ENCODE measurements at places on chromosomes 2 and 18.
A peak's percentile ranks its signal among the peaks of the same experiment; 100 is the strongest.

- no peak for DNase-seq
Measured at GRCh38 chr18:8526332-8526731, 82.9 kb upstream of the RAB12 start.

- peak; percentile 78 for DNase-seq
Measured at GRCh38 chr2:59888015-59888414, 665.4 kb downstream of the BCL11A start.

- DNase-seq: no peak
Measured at GRCh38 chr2:39934851-39935250, 155.8 kb upstream of the THUMPD2 start.

DNA sequence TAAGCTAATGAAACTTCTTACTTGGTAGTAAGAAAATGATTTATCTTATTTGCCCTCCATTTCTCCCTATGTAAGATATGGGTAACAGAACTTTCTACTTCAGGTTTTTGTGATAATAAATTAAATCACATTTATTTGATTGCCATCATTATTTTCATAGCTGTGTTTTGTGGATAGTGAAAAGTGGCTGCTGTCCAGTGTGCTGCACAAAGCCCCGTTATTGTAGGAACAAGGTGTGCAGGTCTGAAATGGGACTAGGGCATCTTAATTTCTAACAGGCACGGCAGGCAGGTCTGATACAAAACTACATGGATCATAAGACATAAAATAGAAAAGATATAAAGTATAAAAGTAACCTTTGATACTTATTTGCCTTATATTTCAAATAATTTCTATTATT is 51.6 kb upstream of the THSD7B start:
- DNase-seq: no peak

- no peak for DNase-seq
Measured at GRCh38 chr2:18093196-18093595, 214.7 kb downstream of the KCNS3 start.

GRCh38 chr18:25825056-25825455 is 265.4 kb downstream of the SS18 start:
- no peak for DNase-seq

All from activated naive CD4-positive, alpha-beta T cell treated with anti-CD3 and anti-CD28 coated beads for 36 hours (primary cell).